Progenitor cell of endocrine pancreas (in vitro differentiated cells): ENCODE measurements at places on chromosomes 2 and 18. TPM values are rescaled to one million over a fixed set of nuclear protein-coding genes. Genes with fewer than 3 reads are reported as not detected.

The GAREM1 gene
- total RNA-seq = 11.0 and 11.4 TPM in 2 replicates

The COX7A2L gene
- total RNA-seq = 84.3 and 85.7 TPM in 2 replicates

The ALKAL2 gene
- total RNA-seq = 0.22 and 0.42 TPM in 2 replicates

The FAM124B gene
- total RNA-seq = not detected in 2 replicates

The DOCK10 gene
- total RNA-seq = 3.6 and 4.6 TPM in 2 replicates

The FTCDNL1 gene
- 0.73 and 1.2 TPM in 2 replicates for total RNA-seq

The HADHB gene
- total RNA-seq = 62.0 and 71.1 TPM in 2 replicates

The UGT1A3 gene
- not detected in 2 replicates for total RNA-seq

The ATP6V1C2 gene
- total RNA-seq = 0.19 and 0.36 TPM in 2 replicates

The RAD51AP2 gene
- total RNA-seq = 0.07 and 0.13 TPM in 2 replicates

The TWIST2 gene
- not detected in 2 replicates for total RNA-seq

The ARL6IP6 gene
- 31.7 and 34.6 TPM in 2 replicates for total RNA-seq

The GTF2A1L gene
- not detected in 2 replicates for total RNA-seq

- no peak overlapping the region for H3K4me3 ChIP-seq
- H3K27me3 ChIP-seq = peaks cover 5% of the 10 kb centered on the region
- DNase-seq = no peak
- H3K4me1 ChIP-seq = no peaks in the 10 kb centered on the region
- no peak overlapping the region for H3K27ac ChIP-seq
These were observed 107.4 kb downstream of the CLIP4 start for GRCh38 chr2:29222381-29223179.

DNA sequence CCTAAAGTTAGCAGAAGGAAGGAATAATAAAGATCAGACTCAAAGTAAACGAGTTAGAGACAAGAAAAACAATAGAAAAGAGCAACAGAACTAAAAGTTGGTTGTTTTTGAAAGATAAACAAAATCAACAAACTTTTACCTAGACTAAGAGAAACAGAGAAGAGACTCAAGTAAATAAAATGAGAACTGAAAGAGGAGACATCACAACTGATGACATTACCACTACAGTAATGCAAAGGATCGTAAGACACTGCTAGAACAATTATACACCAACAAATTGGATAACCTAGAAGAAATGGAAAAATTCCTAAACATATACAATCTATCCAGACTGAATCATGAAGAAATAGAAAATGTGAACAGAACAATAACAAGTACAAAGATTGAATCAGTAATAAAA lies 139.3 kb downstream of the CD226 start:
- no peaks in the 10 kb centered on the region for H3K27me3 ChIP-seq
- no peak for DNase-seq
- H3K4me1 ChIP-seq = peaks cover 8% of the 10 kb centered on the region

DNA sequence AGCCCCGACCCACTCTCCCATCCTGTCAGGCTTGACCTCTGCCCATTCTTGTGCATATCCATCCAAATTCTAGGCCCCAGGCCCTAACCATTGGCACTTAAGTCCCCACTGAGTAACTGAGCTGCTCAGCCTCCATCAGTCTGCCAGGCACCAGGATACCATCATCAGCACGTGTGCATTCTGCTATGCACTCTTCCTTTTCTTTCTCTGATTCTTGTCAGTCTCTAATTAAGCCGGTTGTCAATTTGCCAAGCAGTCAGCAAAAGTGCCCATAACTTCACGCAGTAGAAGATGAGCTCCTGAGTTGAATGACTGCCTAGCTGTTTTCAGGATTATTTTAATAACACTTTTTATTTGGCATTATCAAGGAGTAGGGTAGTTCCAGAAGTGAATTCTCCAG lies 107.2 kb downstream of the FEZ2 start:
- no peak overlapping the region for H3K27ac ChIP-seq
- no peaks in the 10 kb centered on the region for H3K27me3 ChIP-seq
- peaks cover 4% of the 10 kb centered on the region for H3K36me3 ChIP-seq
- no peak for DNase-seq
- peaks cover 21% of the 10 kb centered on the region for H3K4me1 ChIP-seq

GRCh38 chr18:59143441-59143840 lies 3.8 kb downstream of the SEC11C start:
- peak overlapping the region; percentile 26 for H3K4me3 ChIP-seq
- H3K27ac ChIP-seq = peak overlapping the region; percentile 66

DNA sequence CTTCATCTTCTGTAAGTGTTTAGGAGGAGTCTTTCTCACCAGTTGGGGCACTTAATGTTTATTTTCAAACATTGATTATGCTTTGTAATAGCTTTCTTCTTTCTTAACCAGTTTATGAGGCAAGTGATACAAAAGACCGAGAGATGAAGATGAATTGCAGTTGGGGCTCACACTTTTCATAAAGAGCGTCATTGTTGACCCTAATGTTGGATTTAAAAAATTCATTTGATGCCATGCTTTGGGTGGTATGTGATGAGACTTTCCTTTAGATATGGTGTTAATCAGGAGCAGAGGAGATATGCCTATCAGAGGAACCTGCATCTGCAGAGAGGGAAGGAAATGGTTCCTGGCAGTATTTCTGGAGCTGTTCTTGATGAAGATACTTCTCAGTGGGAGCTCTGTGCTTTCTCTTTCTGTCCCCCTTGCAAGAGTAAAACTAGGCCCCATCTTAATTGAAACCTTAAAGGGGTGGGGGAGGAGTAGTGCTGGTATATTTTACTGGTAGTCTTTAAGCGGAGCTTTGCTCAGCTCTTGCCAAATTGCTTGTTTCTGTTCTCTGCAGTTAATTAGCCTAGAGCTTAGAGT lies 2.3 kb downstream of the EML4 start:
- H3K27me3 ChIP-seq = no peaks in the 10 kb centered on the region
- DNase-seq = no peak
- H3K4me1 ChIP-seq = peaks cover 1% of the 10 kb centered on the region
- H3K27ac ChIP-seq = no peak overlapping the region

GRCh38 chr2:12716032-12716281 lies 779 bp upstream of the TRIB2 start:
- H3K4me3 ChIP-seq = peak overlapping the region; percentile 87
- H3K36me3 ChIP-seq = no peaks in the 10 kb centered on the region
- no peaks in the 10 kb centered on the region for H3K27me3 ChIP-seq
- peak; percentile 70 for DNase-seq
- peaks cover 19% of the 10 kb centered on the region for H3K4me1 ChIP-seq
- peak overlapping the region; percentile 96 for H3K27ac ChIP-seq

GRCh38 chr2:75292826-75293225 lies 93.5 kb upstream of the TACR1 start:
- H3K27ac ChIP-seq = no peak overlapping the region
- no peak for DNase-seq
- no peak overlapping the region for H3K4me3 ChIP-seq
- H3K27me3 ChIP-seq = peaks cover 3% of the 10 kb centered on the region
- no peaks in the 10 kb centered on the region for H3K4me1 ChIP-seq

DNA sequence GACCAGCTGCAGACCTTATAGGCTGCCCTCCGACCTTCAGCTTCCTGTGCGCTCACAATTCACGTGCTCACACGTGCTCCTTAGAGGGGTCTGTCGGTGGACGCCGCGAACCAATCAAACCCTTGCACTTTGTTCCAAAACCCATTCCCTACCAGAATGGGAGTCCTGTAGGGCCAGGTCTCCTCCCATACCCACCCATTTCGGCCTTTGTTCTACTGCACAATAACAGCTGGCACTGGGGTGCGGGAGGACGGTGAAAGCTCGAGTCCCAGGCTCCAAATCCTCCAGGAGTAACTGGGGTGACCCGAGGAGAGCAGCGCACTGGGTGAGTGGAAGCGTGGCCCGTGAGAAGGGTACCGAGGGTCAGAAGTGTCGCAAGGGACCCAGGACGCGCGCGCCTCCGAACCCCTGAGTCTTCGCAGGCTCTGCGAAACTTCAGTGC lies 13.0 kb downstream of the SIX3 start:
- H3K27ac ChIP-seq = no peak overlapping the region
- H3K27me3 ChIP-seq = peaks cover 89% of the 10 kb centered on the region
- no peak overlapping the region for H3K4me3 ChIP-seq
- DNase-seq = no peak
- H3K36me3 ChIP-seq = no peaks in the 10 kb centered on the region

GRCh38 chr18:69956665-69957620 lies 9.3 kb upstream of the CD226 start:
- H3K36me3 ChIP-seq = no peaks in the 10 kb centered on the region
- DNase-seq = no peak

GRCh38 chr2:27993402-27993787 lies 102.9 kb downstream of the BABAM2 start:
- no peak overlapping the region for H3K4me3 ChIP-seq
- H3K27me3 ChIP-seq = no peaks in the 10 kb centered on the region
- H3K36me3 ChIP-seq = peaks cover 4% of the 10 kb centered on the region
- peaks cover 9% of the 10 kb centered on the region for H3K4me1 ChIP-seq
- DNase-seq = no peak

- DNase-seq = no peak
- no peaks in the 10 kb centered on the region for H3K36me3 ChIP-seq
- H3K27ac ChIP-seq = no peak overlapping the region
- no peak overlapping the region for H3K4me3 ChIP-seq
These were observed 74.4 kb downstream of the KIAA1328 start for GRCh38 chr18:36903215-36903928.

DNA sequence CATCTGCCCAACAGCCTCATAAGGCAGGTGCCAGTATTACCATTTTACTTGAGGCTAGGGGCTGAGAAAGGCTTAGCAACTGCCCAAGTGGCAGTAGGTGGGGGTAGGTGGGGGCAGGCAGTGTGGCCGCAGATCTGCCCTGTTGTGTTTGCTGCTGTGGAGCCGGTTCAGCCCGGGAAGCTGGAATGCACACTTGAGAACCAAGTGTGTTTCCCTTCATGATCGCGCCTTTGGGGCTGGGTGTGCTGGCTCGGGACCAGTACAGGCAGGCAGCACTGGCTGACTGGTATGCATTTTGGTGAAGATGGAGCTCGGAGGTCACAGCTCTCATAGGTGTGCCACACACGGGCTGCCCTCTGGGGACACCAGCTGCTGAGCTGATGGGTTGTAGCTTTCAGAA lies 85.1 kb downstream of the CABLES1 start:
- no peak overlapping the region for H3K4me3 ChIP-seq
- H3K36me3 ChIP-seq = no peaks in the 10 kb centered on the region
- DNase-seq = no peak
- H3K27me3 ChIP-seq = no peaks in the 10 kb centered on the region
- H3K27ac ChIP-seq = no peak overlapping the region

DNA sequence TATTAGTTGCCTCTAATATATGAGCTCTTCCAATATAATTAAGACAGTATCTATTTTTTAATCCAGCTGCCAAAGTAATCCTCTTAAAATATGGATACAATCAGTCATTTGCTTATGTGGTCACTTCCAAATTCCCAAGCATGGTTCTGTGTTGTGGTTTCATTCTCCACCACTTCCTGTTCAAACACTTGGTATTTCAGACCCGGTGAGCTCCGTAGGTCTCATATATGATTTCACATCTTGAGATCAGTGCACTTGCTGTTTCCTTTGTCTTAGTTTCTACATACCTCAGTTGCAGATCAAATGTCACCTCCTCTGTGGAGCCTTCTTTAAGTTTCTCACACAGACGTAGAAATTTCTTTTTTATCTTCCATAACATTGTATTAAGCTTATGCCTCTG lies 254.2 kb downstream of the KCNS3 start:
- no peaks in the 10 kb centered on the region for H3K36me3 ChIP-seq
- peaks cover 2% of the 10 kb centered on the region for H3K27me3 ChIP-seq
- no peak overlapping the region for H3K4me3 ChIP-seq
- no peak overlapping the region for H3K27ac ChIP-seq
- DNase-seq = no peak

GRCh38 chr2:78979380-78980151 lies 45.9 kb upstream of the REG3G start:
- no peak overlapping the region for H3K27ac ChIP-seq
- no peaks in the 10 kb centered on the region for H3K36me3 ChIP-seq
- H3K27me3 ChIP-seq = peaks cover 3% of the 10 kb centered on the region

- no peak overlapping the region for H3K4me3 ChIP-seq
- H3K36me3 ChIP-seq = no peaks in the 10 kb centered on the region
- no peaks in the 10 kb centered on the region for H3K4me1 ChIP-seq
- H3K27me3 ChIP-seq = no peaks in the 10 kb centered on the region
These were observed 1254.5 kb upstream of the FAM98A start for GRCh38 chr2:34853646-34854045.

DNA sequence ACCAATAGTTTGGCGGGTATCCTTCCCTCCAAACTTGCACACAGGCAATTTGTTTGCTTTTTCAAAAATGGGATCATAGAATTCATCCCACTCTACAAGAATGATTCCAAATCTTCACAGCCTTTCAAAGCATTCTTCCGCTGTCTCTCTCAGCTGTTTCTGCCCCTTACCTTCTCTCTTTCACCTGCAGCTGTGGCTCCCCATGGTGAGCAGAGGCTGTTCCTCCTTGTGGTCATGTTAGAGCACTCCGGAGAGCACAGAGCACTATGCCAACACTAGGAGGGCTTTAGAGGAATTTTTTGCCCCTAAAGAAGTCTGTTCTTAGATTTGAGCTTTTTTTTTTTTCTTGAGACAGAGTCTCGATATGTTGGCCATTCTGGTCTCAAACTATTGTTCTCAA lies 30.4 kb downstream of the MTHFD2 start:
- no peaks in the 10 kb centered on the region for H3K36me3 ChIP-seq
- no peaks in the 10 kb centered on the region for H3K27me3 ChIP-seq
- DNase-seq = no peak
- H3K4me3 ChIP-seq = no peak overlapping the region

DNA sequence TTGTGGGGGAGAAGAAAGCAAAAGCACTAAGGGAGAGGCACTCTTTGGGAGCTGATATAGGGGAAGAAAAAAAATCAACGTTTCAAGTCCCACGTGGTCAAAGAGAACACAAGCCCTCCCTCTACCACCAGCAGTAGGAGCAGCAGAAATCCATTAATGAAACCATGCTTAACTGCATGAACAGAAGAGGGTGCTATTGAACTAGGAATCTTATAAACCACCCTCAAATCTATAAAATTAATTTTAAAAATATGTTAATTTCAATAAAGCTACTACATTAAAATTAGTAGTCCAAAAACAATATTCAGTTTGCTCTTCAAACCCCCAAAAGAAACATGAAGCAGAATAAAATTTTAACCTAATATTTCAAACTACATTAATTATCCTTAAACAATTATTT lies 147.8 kb downstream of the TMEM18 start:
- peaks cover 1% of the 10 kb centered on the region for H3K36me3 ChIP-seq
- no peak for DNase-seq
- H3K27me3 ChIP-seq = no peaks in the 10 kb centered on the region
- no peak overlapping the region for H3K27ac ChIP-seq

- no peak overlapping the region for H3K4me3 ChIP-seq
- H3K27ac ChIP-seq = no peak overlapping the region
- H3K27me3 ChIP-seq = peaks cover 3% of the 10 kb centered on the region
These were observed 44.5 kb upstream of the CHN1 start for GRCh38 chr2:175049661-175050060.

GRCh38 chr2:176122683-176123410 lies at the start of gene HOXD9:
TSS of gene HOXD9 (plus strand) at chr2:176122719. CDS start at chr2:176122769, 50 bp downstream.
- no peak within 1 kb of the TSS for H3K27ac ChIP-seq
- no peaks in the 10 kb centered on the region for H3K4me1 ChIP-seq
- peak within 1 kb of the TSS; percentile 61 for H3K4me3 ChIP-seq
- no peak for DNase-seq
- peaks cover 92% of the 10 kb centered on the region for H3K27me3 ChIP-seq
- H3K36me3 ChIP-seq = no peaks in the 10 kb centered on the region

DNA sequence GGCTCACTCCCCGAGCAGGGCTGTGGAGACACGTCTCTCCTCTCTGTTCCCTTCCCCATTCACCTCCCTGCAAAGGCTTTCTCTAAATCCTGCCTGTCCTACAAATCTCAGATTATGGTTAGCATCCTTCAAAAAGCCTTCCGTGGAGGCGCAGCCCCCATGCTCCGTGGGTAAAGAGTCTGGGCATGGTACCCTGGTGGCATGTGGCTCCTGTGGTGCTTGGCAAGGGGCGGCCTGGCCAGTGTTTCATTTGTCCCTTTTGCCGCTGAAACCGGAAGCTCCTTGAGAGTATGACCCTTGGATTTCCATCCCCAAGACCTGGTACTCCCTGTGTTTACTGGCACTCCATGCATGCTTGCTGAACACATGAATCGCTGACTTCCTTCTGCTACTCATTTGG lies 839.3 kb upstream of the SALL3 start:
- no peak overlapping the region for H3K4me3 ChIP-seq
- H3K27ac ChIP-seq = no peak overlapping the region
- DNase-seq = no peak
